ENCODE measurements at places on chromosomes 11 and 22. TPM values are rescaled to one million over a fixed set of nuclear protein-coding genes. Genes with fewer than 3 reads are reported as not detected.

IGLL1 gene
- total RNA-seq = not detected

DNA sequence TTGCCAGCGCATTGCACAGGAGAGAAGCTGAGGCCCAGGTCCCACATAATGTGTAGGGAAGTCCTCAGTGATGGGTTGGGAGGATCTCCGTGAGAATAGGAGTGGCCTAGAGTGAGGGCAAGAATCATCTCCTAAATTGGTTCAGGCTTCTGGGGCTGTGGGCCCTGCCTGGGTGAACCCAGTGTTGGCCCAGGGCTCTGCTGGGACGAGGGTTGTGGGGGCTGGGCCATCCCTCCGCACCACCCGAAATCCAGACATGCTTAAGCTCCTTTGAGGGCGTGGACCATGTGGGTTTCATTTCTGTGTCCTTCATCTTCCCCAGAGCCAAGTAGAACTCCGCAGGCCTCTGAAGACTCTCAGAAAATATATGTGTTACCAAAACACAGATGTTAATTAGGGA lies 3.7 kb downstream of the MICALL1 start:
- no peak for DNase-seq

DNA sequence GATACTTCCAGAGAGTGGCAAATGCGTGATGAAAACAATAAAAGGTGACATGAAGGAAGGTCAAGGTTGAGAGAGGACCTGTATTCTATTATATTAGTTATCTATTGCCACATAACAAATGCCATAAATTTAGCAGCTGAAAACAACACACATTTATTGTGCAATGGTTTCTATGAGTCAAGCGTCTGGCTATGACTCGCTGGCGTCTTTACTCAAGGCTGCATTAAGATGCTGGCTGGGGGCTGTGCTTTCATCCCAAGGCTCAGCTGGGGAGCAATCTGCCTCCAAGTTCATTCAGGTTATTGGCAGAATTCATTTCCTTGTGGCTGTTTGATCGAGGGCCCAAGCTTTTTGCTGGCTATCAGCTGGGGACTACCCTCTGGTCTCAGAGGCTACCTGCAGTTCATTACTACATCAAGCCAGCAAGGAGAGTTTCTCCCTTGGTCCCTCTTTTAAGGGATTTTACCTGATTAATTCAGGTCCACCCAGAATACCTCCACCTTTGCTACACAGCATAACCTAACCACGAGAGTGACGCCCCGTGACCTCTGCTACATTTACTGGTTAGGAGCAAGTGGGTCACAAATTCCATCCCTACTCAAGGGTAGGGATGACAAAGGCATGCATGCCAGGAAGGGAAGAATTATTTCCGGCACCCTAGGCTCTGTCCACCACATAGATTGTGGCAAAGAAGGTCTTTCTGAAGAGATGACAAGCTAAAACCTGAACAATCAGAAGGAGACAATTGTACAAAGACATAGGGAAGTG lies 549.1 kb downstream of the MN1 start:
- no peak for DNase-seq

ZP1 gene
- total RNA-seq = not detected
